Activated naive CD4-positive, alpha-beta T cell (primary cell): ENCODE measurements at places on chromosomes 5 and 9.

GRCh38 chr9:36325081-36325828 is 67.0 kb upstream of the GNE start:
- no peak for DNase-seq

DNA sequence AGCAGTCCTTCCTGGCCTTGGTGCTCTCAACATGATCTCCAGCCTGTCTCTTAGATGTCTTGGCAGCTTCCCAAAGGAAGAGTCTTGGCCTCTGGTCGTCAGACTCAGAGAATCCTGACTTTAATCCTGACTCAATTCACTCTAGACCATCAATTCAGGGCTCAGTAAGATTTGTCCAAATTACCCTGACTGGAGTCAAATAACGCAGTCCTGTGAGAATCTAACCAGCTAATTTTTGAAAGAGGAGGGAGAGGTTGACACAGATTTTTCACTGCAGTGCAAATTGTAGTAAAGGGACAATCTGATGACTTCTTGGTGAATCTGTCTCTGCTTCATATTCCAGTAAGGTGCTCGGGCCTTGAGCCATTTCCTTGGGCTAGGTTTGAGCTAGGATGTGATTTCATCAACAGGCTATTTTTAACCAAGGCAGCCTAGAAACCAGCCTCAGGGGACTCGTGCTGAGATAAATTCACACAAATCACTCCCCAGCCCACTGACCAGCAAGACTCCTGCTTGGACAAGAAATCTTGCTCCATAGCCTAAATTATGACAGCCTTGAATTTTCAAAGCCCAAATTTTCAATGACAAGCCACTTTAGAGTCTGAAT is 257.4 kb downstream of the ENC1 start:
- no peak for DNase-seq

DNA sequence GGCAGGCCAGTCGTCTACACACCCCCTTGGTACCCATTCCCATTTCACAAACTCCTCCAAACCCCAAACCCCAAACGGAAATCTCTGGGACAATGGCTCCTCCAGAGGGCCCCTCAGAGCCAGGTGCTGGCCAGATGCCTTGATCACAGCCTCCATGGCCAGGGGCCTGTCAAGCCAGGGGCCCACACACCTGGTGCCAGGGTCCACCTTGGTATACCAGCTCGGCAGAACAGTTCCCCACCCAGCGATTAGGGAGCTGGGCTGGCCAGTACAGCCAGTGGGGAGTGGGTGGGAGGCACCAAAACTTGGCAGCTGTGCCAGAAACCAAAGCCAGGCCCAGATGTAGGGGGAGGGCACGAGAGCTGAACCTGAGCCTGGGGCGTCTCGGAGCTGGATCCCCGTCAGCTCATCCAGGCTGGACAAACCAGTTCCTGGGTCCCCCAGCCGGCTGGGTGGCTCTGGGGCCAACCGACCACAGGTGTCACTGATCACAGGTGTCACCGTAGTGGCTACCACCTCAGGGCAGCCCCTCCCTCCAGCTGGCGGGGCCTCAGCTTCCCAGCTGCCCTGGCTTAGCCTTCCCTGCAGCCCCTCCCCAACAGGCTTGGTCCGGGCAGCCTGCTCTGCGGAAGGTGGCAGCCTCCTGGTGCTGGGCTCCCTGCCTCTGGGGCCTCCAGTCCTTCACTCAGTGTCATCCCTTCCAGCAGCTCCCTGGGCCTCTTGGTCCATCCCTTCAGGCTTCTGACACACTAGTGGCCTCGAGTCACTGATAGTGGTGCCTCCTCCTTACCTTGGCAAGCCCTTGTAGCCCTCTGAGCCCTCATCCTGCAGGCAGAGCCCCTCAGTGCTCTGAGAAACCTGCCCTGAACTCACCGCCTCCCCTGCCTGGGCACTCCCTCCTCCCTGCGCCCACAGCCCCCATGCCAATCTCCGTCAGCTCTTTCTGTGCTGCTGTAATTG is 6.6 kb upstream of the RMND5B start:
- DNase-seq = no peak

GRCh38 chr5:53667621-53668020 is 107.2 kb downstream of the NDUFS4 start:
- DNase-seq = no peak

- no peak for DNase-seq
Measured at GRCh38 chr5:119390404-119390803, 34.6 kb downstream of the TNFAIP8 start.

- DNase-seq = no peak
Measured at GRCh38 chr9:134962065-134962972, 44.6 kb upstream of the FCN1 start.

GRCh38 chr9:135341612-135342169 is 137.9 kb upstream of the PPP1R26 start:
- no peak for DNase-seq

GRCh38 chr5:96426831-96427230 is 6.2 kb downstream of the PCSK1 start:
- no peak for DNase-seq

DNA sequence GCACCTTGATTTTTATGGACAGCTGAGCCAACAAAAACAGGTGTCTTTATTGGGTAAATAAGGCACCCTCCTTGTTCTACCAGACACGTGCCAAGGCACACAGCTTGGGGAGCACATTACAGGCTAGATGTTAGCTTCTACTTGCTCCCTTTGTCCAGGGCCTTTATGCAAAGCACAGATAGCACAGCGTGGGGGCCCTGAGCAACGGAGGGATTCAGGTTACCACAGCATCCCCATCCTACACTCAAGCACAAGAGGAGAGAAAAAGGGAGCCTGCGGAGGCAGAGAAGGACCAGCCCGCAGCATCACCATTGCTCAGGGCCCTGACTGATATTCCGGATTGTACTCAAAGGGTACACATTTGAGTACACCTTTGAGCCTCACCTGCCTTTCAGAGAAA is 181.7 kb upstream of the KIF2A start:
- no peak for DNase-seq

DNA sequence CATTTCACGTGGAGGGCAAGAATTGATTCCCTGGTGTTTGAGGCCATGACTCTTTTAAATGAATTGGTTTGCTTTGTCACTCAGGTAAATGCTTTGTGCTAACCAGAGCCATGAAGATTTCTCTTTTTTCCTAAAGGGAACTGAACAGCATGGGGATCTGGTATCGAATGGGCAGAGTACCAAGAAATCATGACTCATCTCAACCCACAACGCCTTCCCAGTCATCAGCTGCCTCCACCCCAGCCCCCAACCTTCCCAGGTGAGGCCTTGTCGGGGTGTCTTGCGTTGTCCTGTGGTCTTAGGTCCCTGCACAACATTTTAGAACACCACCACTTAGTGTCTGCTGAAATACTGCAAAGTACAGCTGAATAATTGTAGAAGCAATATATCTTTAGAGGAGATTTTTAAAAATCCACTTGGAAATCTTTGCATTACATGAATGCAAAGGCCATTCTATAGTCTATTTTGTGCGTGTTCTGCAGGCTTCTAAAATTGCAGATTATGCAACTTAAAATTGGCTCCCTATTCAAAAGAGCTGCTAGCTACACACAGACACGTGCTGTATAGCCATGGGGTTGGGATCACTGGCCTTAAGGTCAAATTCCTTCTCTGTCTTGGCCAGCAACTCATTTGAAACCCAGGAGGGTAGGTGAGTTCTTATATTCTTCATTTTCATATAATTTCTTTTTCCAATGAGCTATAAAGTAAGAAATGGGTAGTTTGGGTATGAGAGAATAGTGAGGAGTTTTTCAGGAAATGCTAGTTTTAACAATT is 69.0 kb downstream of the MVB12B start:
- DNase-seq = no peak

GRCh38 chr9:96344458-96345180 is 38.9 kb downstream of the SLC35D2 start:
- no peak for DNase-seq

DNA sequence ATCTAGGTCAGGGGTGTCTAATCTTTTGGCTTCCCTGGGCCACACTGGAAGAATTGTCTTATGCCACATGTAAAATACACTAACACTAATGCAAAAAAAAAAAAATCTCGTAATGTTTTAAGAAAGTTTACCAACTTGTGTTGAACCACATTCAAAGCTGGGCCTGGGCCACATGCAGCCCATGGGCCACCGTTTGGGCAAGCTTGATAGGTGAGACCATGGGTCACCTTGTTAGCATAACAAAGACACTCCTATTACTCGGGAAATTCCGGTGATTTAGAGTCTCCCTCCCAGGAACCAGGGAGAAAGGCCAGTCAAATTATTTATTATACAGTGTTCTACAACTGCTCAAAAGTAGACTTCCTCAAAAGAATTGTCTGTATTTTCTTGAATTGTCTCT is 12.7 kb downstream of the RECK start:
- DNase-seq = no peak

DNA sequence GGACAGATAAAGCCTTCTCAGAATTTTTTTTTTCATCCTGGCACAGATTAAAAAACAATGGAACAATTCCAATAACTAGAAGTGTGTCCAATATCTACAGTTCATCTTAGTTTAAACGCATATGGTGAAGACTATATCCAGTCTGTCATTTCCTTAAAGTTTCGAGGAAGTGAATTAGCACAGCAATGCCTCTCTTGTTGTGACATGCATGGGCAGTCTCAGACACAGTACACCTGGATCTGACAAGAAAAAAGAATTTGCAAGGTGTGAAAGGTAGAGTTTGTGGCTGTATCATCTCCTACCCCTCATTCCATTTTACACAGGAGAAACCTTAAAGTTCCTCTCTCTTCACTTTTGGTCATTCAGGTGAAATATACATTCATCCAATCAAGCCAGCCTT is 100.6 kb upstream of the ADAMTS19 start:
- no peak for DNase-seq

GRCh38 chr9:79452265-79452664 is 119.5 kb upstream of the TLE4 start:
- DNase-seq = no peak

DNA sequence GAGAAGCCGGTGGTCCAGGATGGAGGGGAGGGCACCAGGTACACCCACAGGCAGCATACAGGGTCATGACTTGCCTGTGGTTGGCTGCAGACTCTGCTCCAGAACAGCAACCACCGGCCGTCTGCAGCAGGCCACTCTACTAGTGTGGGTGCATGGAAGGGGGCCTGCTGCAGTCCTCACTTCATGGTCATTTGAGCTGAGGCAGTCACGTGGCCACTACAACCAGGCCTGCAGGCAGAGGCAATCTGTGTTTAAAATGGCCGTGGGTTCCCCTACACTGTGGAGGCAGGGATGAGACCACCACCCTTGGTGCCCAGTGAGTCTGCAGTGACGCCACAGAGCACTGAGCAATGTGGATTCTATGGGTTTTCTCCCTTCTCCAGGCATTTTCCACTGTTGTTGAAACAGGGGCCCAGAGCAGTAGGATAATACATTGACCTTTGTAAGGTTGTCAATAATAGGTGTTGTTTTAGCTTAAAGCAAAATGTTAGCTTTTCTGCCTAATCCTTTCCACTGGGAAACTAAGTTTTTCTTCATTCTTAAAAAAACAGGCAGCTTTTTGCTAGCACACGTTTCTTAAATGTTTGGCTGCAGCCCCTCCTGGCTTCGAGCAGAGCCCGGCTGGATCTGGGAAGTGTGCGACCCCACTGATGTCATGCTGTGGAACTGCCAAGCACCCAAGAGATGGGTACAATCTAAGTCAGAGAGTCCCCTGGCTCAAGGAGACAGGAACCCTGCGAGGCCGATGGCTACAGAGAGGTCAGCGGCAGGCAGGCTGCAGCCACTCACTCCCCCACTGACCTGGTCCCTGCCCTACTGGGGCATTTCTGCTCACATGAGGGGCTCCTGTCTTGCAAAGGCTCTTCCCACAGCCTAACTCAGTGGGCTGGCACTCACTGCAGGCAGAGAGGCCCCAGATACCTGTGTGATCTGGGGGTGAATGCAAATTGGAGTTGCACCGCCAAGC is 21.2 kb downstream of the GADD45G start:
- DNase-seq = no peak

DNA sequence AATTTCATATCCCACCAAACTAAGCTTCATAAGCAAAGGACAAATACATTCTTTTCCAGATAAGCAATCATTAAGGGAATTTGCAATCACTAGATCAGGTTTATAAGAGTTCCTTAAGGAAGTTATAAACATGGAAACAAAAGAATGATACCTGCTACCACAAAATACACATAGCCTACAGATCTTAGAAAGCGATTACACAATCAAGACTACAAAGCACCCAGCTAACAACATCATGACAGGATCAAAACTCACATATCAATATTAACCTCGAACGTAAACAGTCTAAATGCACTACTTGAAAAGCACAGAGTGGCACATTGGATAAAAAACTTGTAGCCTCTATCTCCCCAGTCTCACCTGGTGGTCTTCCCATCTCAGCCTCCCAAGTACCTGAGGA is 512.4 kb upstream of the PTGER4 start:
- DNase-seq = no peak
